ENCODE measurements at places on chromosomes 5 and 9.

DNA sequence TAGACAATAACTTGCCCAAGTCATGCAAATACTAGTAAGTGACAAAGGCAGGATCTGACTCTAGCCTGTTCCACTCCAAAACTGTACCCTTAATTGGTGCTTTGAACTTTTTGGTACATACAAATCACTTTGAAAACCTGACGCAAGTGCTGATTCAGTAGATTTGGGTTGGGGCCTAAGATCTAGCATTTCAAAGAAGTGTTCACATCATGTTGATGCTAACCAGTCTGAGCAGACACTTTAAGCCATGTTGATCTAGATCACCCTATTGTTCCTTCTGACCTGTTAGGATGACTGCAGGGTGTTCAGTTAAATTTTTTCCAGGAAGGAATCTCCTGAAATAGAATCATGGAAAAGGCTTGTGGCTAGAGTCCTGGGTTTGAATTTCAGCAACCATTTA is 57.7 kb upstream of the CPEB4 start:
- DNase-seq: no peak

DNA sequence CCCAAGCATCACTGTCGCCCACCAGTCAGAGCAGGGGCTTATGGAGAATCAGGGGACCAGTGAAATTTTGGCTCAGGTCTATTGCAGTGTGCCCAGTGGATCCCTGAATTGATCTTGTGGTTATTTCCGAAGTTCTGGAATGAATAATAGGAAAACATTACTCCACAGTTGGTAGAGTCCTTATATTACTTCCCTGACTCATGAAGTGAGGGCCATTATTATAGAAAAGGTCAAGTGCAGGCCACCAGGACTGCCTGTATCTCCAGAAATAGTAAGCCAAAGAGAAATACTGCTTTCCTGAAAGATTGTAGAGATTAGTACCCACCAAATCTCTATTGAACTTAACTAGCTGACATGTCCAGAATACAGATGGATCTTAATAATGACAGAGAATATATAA is 335.0 kb downstream of the NPR3 start:
- no peak for DNase-seq

DNA sequence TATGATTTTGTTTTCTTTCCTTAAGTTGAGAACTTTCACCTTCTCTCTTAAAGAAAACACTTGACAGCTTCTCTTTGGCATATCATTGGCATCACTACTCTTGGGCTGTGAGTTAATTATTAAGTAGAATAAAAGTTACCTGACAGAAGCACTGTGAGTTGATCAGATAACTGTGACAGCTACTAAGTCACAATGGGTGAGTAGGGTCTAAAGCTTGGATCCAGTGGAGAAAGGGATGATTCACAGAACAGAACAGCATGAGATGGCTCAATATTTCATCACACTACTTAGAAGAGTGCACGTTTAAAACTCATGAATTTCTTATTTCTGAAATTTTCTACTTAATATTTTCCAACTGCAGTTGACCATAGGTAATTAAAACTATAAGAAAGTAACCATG is 268.5 kb upstream of the NMUR2 start:
- DNase-seq: no peak

DNA sequence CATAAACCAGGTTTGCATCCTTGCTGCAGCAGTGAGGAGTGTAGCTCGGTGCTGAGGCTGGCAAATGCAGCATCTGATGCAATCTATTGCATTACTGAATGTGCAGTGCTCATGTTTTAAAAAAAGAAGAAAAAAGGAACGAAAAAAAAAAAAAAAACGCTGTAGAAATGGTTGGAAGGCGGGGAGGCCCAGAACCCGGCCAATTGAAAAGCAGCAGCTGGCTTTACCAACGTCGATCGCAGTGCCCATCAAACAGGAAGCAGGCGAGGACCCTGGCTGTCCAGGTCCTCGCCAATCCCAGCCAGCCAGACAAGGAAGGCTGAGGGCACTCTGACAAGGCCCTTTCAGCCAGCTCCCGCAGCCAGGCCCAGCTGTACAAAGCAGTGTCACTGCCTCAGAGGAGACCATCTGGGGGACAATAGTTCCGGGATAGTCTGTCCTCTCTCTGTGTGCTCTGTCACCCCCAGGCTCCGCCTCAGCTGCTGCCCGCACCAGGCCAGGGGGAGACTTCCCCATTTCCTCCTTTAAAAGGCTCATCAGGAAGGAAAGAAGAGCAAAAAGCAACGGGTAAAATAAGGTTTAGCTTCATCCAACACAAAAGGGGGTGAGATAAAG is 21.8 kb upstream of the CPEB4 start:
- no peak for DNase-seq
